ENCODE measurements at places on chromosomes 12 and 14.

- no peak for DNase-seq
Observed at GRCh38 chr12:123526542-123527080, 6.9 kb downstream of the RILPL1 start.

- DNase-seq, result no peak
Observed at GRCh38 chr14:65482757-65483438, 70.4 kb downstream of the FUT8 start.

- no peak for DNase-seq
Observed at GRCh38 chr12:79046021-79046420, 181.4 kb downstream of the SYT1 start.

- no peak for DNase-seq
Observed at GRCh38 chr14:62674563-62675237, 370.6 kb downstream of the KCNH5 start.

GRCh38 chr12:88691811-88692210 is 111.5 kb upstream of the KITLG start:
- DNase-seq, result no peak
